Breast epithelium (tissue), 4 donors: ENCODE measurements at places on chromosomes 7 and 10. TPM values are rescaled to one million over a fixed set of nuclear protein-coding genes. Genes with fewer than 3 reads are reported as not detected.

DNA sequence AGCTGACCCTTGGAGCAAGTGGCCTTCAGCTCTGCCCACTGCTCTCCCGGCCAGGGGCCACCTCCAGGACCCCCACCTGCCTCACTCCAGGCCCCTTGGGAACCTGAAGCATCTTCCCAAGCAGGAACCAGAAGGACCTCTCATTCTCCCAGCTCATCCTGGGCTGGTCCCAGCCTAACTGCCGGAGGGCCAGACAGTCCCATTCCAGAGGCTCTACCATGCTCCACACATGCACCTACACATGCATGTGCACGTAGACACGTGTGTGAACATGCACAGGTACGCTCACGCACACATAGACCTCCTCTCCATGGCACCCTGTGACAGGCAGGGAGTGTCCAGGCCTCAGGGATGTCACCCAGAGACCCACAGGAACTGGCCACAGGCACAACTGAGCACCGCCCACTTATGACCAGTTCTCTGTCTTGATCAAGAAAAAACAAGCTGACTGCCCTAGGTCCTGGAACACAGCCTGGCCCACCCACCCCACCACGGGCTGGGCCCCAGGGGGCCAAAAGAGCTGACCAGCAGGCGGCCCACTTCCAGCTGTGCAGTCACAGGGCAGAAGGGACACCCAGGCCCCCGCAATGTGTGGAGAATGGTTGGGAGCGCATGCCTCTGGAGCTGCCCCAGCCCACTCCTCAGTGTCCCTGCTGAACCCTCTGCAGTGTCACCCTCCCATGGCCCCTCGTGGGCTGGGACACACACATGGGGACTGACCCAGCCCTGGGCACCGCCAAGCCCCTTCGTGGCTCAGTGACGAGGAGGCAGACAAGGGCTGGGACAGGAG lies 43.4 kb downstream of the CAMK2B start:
- DNase-seq = peak; percentile 25

- DNase-seq = no peak
These were observed 37.3 kb downstream of the DNAH11 start for GRCh38 chr7:21580073-21580521.

- peak; percentile 48 for DNase-seq
These were observed 65.2 kb downstream of the AOAH start for GRCh38 chr7:36659172-36659516.

DNA sequence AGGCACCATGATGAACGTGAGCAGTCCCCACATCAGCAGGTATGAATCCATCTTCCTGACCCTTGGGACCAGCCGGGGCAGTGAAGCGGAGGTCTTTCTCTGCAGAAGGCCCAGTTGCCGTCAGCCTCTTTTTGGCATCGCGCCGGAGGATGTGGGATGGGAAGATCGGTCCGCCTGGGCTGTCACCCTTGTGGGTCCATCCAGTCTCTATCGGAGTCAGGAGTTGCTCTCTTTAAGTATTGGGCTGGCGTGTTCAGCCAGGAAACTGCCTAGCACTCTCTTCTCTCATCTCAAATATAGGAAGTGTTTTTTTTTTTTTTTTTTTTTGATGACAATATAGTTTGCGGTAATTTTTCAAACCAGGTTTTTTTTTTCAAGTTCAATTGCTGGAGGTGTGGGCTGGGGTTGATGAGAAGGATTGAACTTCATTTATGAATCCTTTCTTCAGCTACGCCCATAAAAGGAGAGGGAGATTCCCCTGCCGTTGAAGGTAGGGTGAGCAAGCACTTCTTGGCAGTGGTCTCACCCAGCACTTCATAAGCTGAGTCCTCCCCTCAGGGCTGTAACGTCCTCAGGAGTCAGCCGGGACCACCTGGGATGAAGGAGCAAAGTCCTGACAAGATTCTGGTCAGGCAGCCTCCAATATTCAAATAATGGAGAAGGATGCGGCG lies at the start of gene IL2RA:
Gene IL2RA (minus strand): TSS at position 267 of the 671 bp plus-strand sequence. CDS start 216 bp downstream, at position 51.
- DNase-seq = no peak

DNA sequence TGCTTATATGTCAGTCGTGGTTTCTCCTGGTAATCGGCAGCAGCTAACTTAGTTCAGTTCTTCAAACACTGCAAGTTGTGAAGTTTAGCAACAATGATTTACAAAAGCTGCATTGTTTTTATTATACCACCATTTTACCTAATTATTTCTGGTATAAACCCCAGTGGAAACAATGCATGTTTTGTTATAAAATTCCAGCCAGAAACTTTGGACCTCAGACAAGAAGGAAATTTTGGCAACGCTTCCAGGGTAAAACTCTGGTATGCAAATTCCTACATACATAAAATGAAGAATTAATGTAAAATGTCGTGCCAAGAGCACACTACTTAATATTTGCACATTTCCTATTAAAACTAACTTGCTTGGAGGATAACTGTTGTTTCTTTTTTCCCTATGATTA lies 277.4 kb upstream of the LYZL1 start:
- DNase-seq = no peak

DNA sequence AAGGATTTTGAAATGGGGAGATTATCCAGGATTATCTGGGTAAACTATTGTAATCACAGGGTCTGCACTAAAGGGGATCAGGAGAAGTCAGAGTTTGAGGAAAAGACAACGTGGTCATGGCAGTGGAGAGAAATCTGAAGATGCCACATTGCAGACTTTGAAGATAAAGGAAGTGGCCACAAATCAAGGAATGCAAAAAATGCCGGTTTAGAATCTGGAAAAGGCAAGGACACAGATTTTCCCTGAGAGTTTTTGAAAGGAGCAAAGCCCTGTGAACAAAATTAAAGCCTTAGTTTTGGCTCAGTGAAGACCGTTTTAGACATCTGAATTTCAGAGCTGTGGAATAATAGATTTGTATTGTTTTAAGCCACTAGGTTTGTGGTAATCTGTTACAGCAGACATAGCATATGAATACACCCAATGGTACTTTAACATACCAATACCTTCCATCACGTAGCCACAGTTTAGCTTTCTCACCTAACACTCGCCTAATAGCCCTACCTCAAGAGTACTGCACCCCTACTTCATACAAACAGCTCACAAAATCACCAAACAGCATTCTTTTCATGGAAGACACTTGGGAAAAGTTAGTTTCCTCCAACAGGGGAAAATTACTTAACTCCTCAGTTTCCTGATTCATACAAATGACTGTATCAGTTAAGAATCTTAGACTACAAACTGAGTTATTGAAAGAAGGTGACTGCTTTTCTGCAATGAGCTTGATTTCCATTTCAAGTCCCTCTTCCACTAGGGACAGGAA lies 446.5 kb downstream of the INHBA start:
- DNase-seq = no peak

- DNase-seq = no peak
These were observed 56.8 kb downstream of the TCF7L2 start for GRCh38 chr10:113006656-113007342.

ANKRD30A gene
- 216 TPM for total RNA-seq

CPA2 gene
- not detected for total RNA-seq

MMD2 gene
- total RNA-seq = not detected

CHST15 gene
- total RNA-seq = 57.8 TPM
